NCI-H526 (cell line): ENCODE measurements at places on chromosomes 12 and 14.

DNA sequence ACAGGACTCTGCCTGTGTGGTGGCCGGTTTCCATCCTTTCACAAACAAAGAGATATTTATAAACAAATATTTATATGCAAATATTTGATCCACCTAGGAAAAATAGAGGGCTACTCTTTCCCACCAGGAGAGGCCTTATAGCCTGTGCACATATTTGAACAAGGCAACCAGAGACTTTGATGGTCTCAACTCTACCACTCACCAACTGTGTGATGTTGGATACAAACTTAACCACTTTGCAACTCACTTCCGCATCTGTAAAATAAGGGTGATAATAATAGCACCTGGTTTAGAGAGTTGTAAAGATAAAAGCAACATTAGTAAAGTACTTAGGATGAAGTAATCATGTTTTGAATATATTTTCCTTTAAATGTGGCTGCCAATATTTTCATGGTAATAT, 1.5 kb upstream of the CLEC12A start:
- DNase-seq, result peak; percentile 87

GRCh38 chr14:56295743-56296142, 177.5 kb downstream of the PELI2 start:
- no peak for DNase-seq

DNA sequence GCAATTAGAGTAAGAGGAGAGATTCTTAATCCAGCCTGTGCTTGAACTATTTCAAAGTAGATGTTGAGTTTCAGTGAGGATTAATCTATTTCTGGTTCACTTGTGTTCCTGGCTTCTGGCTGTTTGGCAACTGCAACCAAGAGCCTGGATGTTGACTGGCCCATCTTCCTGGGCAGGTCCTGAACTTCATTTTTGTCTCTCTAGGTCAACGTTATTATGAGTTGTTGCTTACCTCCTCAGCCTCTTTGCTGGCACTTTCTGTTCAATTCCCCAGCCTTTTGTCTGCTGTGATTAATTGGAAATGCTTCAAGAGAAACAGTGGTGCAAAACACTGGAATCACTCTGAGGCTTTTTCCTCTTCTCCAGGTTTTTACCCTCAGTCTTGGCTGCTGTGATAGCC, 56.8 kb downstream of the TMEM132D start:
- DNase-seq, result no peak

GRCh38 chr12:106149096-106149784, 10.5 kb upstream of the NUAK1 start:
- DNase-seq, result peak; percentile 22

DNA sequence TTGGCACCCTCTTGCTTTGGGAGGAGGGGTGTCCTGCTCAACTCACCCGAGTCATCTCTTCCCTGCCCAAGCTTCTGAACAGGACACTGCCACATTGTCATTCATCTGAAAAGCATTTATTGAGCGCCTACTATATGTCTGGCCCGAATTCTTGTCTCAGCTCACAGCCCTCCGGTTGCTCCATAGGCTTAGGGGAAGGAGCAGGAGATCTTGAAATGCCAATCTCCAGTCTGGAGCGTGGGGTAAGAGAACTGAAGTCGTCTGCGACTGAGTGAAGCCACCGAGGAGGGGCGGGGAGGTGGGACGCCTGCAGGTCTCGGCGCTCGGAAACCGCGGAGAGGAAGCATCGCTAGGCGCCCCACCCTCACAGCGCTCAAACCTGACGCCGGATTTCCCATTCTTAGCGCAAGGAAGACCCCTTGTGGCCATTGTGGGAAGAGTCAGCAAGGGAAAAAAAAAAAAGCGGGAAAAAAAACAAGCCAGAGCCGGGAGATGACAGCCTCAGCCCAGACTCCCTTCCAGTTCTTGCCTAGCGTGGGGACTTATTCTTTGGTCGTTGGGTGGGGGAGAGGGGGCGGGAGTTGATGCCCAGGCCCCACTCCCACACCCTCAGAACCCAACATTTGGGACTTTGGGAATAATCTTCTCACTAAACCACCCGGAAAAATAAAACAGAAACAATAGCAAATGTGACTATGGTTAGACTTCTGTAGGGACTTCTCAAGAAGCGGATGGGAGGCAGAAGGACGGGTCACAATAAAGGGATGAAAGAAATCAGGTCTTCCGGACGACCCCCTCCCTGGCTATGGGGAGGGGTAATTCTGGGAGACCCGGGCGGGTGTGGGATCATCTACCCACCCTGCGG, 28.2 kb upstream of the SMUG1 start:
- peak; percentile 97 for DNase-seq

DNA sequence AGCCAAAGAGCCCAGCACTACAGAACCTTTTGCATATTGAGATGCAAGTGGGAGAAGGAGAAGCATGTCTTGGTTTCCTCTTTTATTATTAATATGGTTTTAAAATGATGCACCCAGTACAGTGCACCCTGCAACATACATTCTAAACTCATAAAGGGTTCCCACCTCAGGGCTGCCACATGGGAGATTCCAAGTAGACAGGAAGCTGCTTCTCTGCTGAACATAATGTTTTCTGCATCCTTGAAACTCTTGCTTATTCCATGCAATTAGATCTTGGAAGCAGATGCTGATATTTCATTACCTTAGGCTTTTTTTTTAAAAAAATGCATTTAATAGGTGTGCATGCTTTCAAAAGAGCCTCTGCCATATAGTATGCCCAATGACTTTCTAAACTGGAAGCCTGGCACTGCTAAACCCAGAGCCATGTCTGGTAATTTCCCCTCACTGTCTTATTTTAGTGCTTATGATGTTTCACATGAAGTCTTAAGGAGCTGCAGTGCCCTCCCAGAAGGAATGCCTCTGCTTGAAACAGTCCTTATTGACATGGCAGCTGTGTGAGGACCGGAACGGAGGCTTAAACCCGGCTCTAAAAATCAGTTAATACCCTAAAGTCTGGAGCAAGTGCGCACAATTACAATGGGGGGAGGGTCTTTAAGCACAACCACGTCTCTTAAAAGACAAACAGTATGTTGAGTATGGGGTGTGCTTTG, 2.0 kb upstream of the SIX1 start:
- DNase-seq, result no peak

GRCh38 chr12:77630344-77630743, 200.3 kb upstream of the NAV3 start:
- DNase-seq, result no peak

DNA sequence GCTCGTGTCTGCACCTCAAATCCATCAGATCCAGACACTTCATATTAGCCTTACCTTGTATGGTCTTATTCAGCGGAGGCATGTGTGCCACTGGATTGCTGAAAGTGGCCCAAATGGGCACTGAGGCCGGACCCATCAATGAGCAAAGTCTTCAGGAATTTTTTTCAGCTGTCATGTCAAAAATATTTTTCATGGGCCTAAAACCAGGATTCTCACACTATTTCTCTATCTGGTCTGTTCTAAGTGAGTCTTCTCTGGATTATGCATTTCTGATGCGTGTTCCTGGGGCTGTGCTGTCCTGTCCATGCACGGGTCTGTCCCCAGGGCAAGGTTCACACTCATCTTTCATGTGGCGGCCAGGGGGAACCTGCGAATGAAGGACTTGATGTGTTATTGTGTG, 94.6 kb downstream of the KCNA5 start:
- no peak for DNase-seq

DNA sequence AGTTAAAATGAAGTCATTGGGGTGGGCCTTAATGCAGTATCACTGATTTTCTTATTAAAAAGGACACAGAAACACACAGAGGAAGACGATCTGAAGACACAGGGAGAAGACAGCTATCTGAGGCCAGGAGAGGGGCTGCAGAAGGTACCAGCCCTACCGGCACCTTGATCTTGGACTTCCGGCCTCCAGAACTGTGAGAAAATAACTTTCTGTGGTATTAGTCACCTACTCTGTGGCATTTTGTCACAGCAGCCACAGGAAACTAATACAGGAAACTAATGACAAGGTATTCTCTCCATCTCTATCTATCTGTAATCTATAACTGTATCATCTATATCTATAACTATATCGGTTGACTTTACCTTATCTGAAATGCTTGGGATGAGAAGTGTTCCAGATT, 1149.5 kb downstream of the BCL11B start:
- no peak for DNase-seq

- no peak for DNase-seq
These were observed 165.1 kb downstream of the DAD1 start for GRCh38 chr14:22423958-22424357.

DNA sequence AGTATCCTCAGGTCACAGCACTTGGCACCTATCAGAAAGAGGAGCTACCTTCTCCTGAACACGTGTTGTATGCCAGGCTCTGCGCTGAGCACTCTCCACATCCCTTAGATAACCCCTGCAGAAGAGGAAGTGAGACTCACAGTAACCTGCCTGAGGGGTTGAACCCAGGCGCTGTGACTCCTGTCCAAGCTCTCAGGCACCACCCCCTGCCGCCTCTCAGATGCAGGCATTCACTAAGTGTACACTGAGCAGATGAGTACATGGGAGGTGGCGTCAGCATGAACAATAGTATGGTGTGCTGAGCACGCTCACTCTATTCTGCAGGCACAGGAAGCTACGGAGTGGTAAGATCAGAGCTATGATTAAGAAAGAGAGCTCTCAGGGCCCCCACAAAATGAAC, 21.0 kb upstream of the RIC8B start:
- DNase-seq, result no peak

- DNase-seq, result no peak
These were observed 15.3 kb downstream of the COL2A1 start for GRCh38 chr12:47989023-47989417.

GRCh38 chr12:53223389-53224060, 8.5 kb downstream of the RARG start:
- DNase-seq, result no peak

DNA sequence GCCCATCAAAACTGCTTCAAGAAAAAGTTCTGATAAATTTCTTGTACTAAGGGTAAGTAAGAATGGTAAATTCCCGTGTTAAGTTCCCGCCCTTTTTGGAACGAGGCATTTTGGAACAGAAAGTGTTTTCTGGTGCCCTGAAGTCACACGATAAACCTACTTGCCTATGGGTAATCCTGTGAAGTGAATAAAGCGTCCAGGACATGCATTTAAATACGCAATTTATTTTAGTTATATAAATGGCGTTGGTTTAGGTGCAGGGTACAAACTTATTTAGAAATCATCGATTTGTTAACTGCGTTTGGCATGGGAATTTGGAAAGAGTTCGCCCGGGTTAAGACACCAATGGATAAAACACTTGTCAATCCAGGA, 715 bp upstream of the RAP1B start:
- DNase-seq, result no peak

DNA sequence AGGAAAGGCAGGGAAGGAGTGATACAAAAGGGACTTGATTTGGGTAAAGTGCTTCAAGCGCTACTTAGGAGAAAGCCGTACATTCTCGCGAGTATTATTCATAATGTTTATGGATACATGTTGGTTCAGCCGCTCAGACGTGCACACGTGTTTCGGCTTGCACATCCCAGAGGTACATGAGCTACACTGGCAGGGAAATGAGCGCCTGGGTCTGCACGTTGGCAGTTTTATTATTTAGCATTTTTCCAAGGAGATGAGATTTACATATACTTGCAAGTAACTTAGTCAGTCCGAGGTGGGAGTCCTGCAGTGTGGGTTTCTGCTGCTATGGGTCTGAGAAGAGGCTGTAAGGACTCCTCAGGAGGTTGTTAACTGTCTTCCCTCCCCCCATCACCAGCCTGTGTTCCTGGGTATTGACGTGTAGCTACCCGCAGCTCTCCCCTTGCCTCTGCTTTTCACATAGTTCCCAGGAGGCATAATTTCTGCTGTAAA, 1.5 kb downstream of the PRKCH start:
- peak; percentile 56 for DNase-seq

GRCh38 chr14:97806891-97807290, 1009.7 kb downstream of the VRK1 start:
- no peak for DNase-seq

- DNase-seq, result no peak
These were observed 10.0 kb downstream of the SPRING1 start for GRCh38 chr12:116727891-116728290.

GRCh38 chr12:125387206-125387605, 322.0 kb downstream of the AACS start:
- no peak for DNase-seq

DNA sequence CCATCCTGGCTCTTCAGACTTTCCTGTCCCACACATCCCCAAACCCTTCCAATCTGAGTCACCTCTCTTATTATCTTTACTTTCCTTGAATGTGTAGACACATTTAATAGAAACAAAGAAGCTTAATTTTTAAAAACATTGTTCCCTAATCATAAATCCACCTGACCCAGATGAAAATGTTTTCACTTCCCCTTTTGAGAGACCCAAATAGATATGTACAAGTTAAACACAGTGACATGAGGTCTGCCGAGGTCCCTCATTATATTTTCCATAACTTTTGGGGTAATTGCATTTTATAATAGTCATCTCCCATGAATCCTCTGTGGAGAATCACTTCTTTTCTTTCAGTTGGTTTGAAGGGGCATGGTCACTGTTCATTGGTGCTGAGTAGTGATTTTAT, 191.1 kb downstream of the GRIN2B start:
- DNase-seq, result no peak

- peak; percentile 6 for DNase-seq
These were observed 44.9 kb upstream of the GAS2L3 start for GRCh38 chr12:100528471-100529127.

GRCh38 chr14:94427016-94427613, 25.5 kb downstream of the SERPINA11 start:
- no peak for DNase-seq

GRCh38 chr12:32583534-32583933, 95.6 kb upstream of the DNM1L start:
- no peak for DNase-seq

GRCh38 chr12:47216150-47216677, 136.5 kb upstream of the AMIGO2 start:
- no peak for DNase-seq

- no peak for DNase-seq
These were observed 57.0 kb downstream of the PLEKHG7 start for GRCh38 chr12:92759634-92760268.

GRCh38 chr12:46926526-46926925, 100.7 kb upstream of the SLC38A4 start:
- no peak for DNase-seq
